ENCODE measurements at places on chromosomes 2 and 18.

DNA sequence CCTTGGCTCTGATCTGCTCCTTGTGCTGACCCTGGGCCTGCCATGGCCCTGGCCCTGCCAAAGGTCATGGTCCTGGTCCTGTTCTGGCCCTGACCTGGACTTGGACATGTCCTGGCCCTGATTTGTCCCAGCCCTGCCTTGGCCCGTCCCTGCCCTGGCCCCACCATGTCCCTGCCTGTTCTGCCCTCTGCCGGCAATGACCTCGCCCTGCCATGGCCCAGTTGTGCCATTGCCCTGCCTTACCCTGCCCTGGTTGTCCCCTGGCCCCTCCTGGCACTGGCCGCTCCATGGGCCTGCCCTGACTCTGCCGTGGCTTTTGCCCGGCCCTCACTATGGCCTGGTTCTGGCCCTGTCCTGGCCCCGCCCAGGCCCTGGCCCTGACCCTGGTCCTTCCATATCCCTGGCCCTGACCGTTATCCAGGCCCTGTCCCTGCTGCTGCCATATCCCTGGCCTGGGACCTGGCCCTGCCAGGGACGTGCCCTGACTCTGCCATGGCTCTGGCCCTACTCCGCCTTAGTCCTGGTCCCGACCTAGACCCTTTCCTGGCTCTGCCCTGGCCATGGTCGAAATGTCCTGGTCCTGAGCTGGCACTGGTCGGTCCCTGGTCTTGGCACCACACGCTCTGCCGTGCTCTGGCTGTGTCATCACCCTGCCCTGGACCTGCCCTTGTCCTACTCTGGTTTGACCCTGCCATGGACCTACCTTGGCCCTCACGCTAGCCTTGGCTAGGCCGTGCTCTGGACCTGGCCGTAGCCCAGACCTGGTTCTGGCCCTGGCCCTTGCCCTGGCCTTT is 6.8 kb upstream of the ANKRD62 start:
- DNase-seq, result no peak

DNA sequence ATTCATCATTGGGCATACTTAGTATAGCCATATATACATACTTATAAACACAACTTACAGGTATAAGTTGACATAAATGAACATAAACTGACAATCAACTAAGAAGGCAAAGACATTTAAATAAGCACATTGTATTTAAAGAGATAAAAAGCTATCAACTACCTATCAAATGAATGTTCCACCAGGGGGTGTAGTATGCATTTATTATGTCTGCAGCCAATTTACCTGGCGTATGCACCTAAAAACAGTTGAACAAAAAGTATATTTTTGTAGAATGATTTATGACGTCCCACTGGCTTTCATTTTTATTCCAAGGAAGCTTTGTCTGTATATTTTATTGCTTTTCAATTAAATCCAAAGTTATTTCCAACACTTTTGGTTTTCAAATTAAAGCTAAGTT is 323.5 kb downstream of the AFF3 start:
- DNase-seq, result no peak

DNA sequence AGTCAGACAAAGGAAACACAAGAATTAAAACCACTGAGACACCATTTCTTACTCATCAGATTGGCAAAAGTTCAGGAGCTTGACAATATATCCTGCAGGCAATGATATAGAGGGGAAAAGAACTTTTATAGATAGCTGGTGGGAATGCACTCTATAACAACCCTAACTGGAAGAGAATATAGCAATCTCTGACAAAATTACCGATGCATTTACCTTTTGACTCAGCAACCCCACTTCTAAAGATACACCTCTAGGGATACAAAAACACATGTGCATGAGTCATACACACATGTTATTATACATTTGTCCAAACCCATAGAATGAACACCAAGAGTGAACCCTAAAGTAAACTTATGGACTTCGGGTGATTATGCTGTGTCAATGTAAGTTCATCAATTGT is 79.4 kb upstream of the SRD5A2 start:
- no peak for DNase-seq

- no peak for DNase-seq
Observed at GRCh38 chr2:100745604-100746003, 74.3 kb upstream of the NPAS2 start.

GRCh38 chr2:42809819-42810120 is 17.4 kb upstream of the HAAO start:
- DNase-seq, result peak; percentile 60

Data from NCI-H2171 (cell line).